HCT116 (cell line): ENCODE measurements at places on chromosomes 5 and 9. TPM values are rescaled to one million over a fixed set of nuclear protein-coding genes. Genes with fewer than 3 reads are reported as not detected.

HTR1A gene
- not detected for total RNA-seq

SEC16A gene
- 49.8 TPM for total RNA-seq

UIMC1 gene
- total RNA-seq, result 38.4 TPM

PCA3 gene
- not detected for total RNA-seq

ANKRD55 gene
- not detected for total RNA-seq

WHRN gene
- total RNA-seq, result 12.8 TPM

MFAP3 gene
- total RNA-seq, result 18.5 TPM

TLE1 gene
- 17.3 TPM for total RNA-seq

SLIT3 gene
- total RNA-seq, result 0.10 TPM

PRLR gene
- total RNA-seq, result 0.10 TPM

PLPP1 gene
- total RNA-seq, result 10.5 TPM

LRRC19 gene
- not detected for total RNA-seq

NPR3 gene
- total RNA-seq, result 0.39 TPM

RASGRF2 gene
- 0.05 TPM for total RNA-seq

CAMK2A gene
- not detected for total RNA-seq

IL13 gene
- not detected for total RNA-seq

TENT4A gene
- 39.8 TPM for total RNA-seq

TICAM2 gene
- total RNA-seq, result 2.9 TPM

GLRA1 gene
- not detected for total RNA-seq

WNT8A gene
- total RNA-seq, result not detected

GFRA3 gene
- total RNA-seq, result not detected

CFAP157 gene
- 0.22 TPM for total RNA-seq

SEPTIN8 gene
- total RNA-seq, result 34.6 TPM

TUT7 gene
- total RNA-seq, result 23.1 TPM

OMD gene
- total RNA-seq, result not detected

GPR150 gene
- not detected for total RNA-seq

TLR4 gene
- total RNA-seq, result 0.10 TPM

UBE2R2 gene
- total RNA-seq, result 47.0 TPM

C5orf58 gene
- not detected for total RNA-seq

CCNJL gene
- 2.9 TPM for total RNA-seq

CACNA1B gene
- total RNA-seq, result 1.7 TPM

OR13J1 gene
- not detected for total RNA-seq

KIF12 gene
- 6.4 TPM for total RNA-seq

TMEM174 gene
- total RNA-seq, result not detected

FEM1C gene
- 27.5 TPM for total RNA-seq

BTNL3 gene
- total RNA-seq, result not detected
